ENCODE measurements at places on chromosomes 2 and 18. TPM values are rescaled to one million over a fixed set of nuclear protein-coding genes. Genes with fewer than 3 reads are reported as not detected.

The NLRC4 gene
- 0.16 TPM for polyA plus RNA-seq

The ANKRD29 gene
- 1.1 TPM for polyA plus RNA-seq

The HMSD gene
- 0.03 TPM for polyA plus RNA-seq

The LYPD6B gene
- not detected for polyA plus RNA-seq

The C2orf72 gene
- 0.03 TPM for polyA plus RNA-seq
